Fibroblast of villous mesenchyme (primary cell): ENCODE measurements at places on chromosomes 7 and 10.

- no peak for DNase-seq
Observed at GRCh38 chr10:103049237-103049636, 131.1 kb downstream of the CNNM2 start.

- DNase-seq, result peak; percentile 39
Observed at GRCh38 chr7:135877805-135878204, 99.4 kb downstream of the MTPN start.

DNA sequence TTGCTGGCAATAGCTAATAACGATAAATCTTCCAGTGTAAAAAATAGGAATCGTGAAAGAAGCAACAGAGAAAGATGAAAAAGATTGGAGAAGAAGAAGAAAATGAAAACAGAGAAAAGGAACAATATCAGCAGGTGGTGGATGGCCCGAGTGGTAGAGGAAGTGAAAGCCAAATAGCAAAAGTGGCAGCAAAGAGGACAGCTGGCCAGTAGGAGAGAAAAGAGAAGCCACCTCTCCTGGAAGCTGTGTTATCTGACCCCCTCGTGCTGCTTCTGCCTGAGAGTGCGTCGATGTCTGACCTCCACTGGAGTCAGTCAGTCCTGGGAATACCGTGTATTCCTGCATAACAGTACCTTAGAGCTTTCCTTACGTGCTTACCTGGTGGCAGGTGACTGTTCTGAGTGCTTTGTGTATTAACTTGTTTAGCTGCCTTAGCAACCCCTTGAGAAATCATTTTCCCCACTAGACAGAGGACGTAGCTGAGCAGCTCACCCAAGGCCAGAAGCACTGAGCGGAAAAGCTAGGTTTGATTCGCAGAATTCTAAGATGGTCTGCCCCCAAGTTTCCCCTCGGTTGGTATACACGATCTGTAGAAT, 88.3 kb downstream of the CHN2 start:
- no peak for DNase-seq

DNA sequence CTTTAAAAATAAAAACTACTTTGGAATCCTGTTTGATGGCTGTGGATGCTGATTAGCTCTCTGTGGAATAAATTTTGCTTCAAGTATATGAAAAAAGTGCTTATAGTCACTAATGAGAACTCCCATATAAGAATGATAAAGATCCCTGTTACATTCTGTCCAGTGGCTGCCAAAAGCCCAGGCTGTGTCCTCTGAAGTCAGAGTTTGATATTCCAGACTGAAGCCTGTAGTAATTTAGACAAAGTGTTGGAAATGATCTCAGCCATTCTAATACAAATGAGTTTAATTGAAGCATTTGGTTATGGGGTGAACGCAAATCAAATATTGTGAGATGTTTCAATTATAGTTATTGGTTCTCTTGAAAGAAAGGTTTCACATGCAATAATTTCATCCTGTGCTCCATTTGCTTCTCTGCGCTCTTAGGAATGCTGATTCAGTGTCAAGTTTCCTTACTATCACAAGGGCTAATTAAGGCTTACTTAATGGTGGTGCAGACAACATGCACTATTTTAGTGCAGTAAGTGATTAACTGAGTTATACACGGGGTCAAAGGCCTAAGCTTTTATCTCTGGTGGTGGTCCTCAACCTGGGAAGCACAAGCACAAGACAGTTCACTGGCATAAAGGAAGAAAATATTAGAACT, 867.6 kb downstream of the SORCS1 start:
- no peak for DNase-seq

GRCh38 chr10:35498693-35499092, 106.4 kb upstream of the GJD4 start:
- DNase-seq, result no peak

DNA sequence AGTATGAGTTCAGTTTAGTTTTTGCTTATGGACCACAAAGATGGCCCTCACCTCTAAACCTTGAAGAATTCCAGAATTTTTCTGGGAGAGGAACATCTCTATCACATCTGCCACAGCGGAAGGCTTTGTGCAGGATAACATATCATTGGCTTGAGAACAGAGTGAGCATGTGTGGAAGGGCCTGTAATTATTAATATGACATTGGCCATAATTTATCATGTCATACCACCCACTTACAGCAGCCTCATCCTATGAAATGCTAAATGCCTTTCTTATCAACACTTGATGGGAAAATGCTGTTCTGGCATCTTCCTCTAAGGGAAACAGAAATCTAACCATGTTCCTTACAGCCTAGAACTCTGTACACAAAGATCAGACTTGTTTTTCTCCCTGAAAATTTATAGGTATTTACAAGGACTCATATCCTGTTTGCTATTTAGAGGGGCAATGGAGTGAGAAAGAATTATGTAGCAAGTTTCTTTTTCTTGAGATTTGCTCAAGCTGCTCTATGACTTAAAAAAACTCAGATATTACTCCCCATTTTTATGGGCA, 817.3 kb downstream of the LRMDA start:
- peak; percentile 85 for DNase-seq

GRCh38 chr10:101282947-101283346, 53.7 kb upstream of the LBX1 start:
- DNase-seq, result no peak

DNA sequence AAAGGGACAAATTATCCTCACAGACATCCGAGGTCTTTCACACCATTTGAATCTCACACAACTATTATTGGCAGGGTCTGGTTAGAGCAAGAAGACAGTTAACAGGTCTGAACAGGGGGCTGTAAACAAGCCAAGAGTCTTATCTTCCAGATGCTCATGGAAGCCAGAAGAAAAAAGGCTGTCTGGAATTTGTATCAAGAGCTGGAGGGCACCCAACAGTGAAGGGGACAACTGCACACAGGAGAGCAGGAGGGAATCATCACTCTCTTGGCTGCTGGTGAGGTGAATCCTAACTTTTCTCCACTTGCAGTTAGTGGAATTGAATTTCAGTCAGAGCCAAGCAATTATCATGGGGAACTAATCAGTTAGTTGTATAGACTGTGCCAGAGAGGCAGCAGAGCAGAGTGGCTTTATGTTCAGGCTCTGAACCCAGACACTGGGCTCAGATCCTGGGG, 880.2 kb upstream of the AUTS2 start:
- no peak for DNase-seq

DNA sequence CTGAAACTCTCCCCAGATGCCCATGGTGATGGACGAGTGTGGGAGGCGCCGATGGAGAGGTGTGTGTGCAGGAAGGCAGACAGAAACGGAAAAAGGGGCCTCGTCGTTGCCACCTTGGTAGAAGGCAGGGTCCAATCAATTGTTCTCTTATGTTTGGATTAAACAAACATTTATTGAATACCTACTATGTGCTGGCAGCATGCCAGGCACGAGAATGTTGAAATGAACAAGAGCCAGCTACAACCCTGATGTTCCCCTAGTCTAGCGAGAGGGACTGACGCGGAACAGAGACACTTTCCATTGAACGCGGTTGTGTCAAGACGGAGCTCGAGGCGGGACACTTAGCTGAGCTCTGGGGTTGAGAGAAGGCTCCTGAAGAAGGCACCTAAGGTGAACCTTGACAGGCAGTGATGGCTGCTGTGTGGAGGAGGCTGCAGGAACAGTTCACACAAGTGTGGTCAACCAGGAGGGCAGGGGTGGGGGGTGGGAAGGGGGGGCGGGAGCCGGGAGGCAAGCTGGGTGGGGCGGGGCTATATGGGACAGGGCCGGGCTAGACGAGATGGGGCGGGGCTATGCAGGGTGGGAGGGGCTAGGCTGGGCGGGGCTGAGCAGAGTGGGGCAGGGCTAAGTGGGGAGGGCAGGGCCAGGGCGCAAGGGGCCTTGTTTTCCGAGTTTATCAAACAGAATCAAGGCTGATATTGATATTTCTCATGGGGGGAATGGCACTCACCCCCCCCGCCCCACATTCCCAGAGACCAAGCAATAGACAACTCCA, 181.0 kb downstream of the GATA3 start:
- no peak for DNase-seq

DNA sequence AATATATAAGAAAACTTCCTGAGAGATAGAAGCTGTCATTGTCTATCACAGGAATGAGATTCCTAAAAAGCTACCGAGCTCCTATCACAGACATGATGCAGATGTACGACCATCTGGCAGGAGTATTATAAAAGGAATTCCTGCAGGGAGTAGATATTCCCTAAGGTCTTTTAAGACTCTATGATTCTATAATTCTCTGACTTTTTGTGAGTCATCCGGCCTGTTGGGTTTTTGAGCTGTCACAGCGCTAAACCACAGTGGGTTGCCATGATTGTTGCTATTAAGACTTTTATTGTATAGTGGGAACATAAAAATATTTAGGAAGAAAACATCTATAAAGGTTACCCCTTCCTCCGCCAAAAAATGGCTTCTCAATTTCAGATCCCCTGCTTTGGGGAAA, 223.4 kb downstream of the BMPER start:
- peak; percentile 69 for DNase-seq

- no peak for DNase-seq
Observed at GRCh38 chr10:121914661-121915060, 13.2 kb downstream of the ATE1 start.

- peak; percentile 53 for DNase-seq
Observed at GRCh38 chr7:66921396-66921917, 432 bp downstream of the TMEM248 start.

DNA sequence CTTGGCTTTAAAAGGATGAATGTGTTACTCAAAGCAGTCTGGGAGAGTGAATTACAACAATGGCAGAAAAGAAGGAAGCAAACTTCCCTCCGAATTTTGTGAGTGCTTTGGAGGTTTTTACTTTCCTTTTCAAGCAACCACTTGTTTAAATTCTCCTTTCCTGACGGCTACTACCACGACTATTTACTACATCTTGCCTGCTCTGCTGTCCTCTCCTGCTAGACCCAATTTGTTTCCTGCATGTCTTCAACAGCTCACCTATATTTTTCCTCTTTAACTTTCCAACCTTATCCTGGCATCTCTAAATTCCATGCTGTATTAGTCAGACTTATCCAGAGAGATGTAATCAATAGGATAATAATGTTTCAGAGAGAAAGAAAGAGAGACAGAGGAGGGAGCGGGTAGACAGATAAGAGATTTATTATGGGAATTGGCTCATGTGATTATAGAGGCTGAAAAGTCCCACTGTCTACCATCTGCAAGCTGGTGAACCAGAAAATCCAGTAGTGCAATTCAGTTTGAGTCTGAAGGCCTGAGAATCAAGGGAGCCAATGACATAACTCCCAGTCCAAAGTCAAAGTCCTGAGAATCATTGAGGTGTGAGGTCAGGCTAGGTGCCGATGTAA, 42.8 kb upstream of the SLC13A1 start:
- peak; percentile 9 for DNase-seq

DNA sequence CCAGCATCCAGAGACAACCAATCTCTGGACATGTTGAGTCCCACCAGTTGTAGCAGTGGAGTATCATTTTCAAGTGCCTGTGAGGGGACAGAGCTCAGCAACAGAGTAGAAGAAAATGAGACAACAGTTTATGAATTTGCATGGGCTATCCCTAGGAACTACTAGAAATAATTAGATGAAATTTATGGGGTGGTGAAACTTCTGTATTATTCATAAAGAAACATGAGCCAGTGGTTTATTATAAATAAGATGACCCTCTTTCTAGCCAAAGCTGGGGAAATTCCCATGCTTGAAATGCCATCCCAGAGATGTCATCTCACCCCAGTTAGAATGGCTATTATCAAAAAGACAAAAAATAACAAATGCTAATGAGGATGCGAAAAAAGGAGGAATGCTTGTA, 55.1 kb upstream of the ITGB8 start:
- no peak for DNase-seq

- DNase-seq, result no peak
Observed at GRCh38 chr10:75431180-75432111, at the start of gene LRMDA. TSS of gene LRMDA (plus strand) at chr10:75431624.

GRCh38 chr10:99775850-99776249, 6.6 kb upstream of the ABCC2 start:
- DNase-seq, result peak; percentile 89

GRCh38 chr7:80721883-80722615, 83.6 kb downstream of the CD36 start:
- peak; percentile 87 for DNase-seq

GRCh38 chr10:7679256-7679655, 12.5 kb upstream of the ITIH5 start:
- no peak for DNase-seq

DNA sequence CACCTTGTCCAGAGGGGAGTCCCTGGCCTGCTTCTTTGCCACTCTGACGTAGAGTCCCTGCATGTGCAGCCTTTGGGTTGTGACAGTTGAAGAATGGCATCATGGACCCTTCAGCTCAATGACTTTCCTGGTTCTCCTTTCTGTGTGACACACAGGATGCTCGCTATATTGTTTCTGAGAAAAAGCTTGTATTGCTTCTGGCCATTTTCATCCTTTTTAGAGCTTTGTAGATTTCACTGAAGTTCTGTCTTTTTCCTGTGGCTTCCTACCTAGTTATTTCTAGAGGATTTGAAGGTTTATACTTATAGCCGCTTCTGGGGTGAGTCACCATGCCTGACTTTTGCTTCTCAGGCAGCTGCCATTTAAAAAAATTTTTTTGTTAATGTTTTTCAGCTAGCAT, 27.0 kb downstream of the SND1 start:
- DNase-seq, result peak; percentile 49

- peak; percentile 88 for DNase-seq
Observed at GRCh38 chr10:89086801-89087521, 96.4 kb downstream of the FAS start.

GRCh38 chr10:130489891-130490290, 353.7 kb downstream of the GLRX3 start:
- no peak for DNase-seq

DNA sequence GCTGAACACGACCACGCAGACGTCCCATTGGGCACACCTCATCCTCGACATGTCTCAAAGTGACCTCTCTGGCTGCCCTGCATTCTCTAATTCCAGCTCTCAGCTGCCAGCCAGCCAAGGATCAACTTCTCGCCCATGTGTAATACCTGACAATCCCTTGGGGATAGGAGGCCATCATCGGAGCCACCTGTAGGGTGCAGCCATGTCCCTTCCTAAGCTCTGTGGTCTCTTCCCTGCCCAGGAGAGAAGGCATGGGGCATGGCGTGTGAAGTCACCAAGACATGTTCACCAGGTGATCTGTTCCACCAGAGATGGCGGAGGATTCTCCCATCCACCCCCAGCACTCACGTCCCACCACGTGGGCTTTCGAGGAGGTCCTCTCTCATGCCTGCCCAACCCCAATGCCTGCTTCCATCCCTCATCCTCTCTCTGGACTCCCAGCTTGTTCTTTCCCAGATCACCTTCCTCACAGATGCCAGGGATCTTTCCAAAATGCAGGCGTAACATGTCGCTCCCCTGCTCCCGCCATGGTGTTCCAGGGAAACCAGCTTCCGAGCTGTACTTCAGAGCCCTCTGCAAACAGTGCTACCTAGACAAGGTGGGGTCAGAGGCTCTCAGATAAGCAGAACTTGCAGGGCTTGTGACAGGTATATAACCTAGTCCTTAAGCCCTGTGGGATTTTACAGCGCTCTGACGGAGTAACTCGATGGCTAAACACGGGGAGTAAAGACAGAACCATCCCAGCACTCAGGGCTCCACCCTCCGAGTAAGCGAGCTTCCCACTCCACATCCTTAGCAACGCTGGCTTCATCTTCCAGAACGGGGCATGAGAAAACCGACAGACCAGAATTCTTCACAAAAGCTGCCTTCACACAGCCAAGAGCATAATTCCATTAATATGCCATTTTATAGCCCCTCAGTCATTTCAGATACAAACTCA, 41.1 kb downstream of the BRI3 start:
- peak; percentile 54 for DNase-seq
